D721Med (cell line): ENCODE measurements at places on chromosomes 16 and 17.

DNA sequence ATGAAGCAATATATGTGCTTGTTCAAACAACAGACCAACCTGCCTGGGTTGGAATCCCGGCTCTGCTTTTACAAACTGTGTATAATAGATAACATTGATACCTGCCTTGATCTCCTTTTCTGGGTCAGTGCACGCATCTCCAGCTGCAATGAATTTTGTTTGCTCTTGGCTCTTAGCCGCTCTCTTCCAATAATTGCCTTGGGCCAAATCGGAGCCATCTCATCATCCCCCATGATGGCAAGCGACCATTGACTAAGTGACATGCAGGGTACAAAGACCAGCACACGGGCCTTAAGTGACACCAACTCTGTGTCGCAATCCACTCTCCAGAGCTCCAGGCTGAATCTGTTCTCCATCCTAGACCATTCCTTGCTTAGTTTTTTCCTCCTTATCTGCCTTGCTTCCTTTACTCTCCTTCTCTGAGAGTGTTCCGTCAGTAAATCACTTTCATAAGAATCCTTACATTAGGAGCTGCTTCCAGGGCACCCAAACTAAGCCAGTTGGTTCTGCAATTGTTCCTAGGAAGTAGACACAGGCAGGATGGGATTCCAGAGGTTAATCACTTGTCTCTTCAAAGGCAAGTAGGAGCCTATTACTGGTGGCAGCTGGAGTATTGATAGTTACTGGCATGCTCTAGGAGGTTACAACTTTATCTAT, 134.2 kb downstream of the ABCA8 start:
- no peak for DNase-seq

DNA sequence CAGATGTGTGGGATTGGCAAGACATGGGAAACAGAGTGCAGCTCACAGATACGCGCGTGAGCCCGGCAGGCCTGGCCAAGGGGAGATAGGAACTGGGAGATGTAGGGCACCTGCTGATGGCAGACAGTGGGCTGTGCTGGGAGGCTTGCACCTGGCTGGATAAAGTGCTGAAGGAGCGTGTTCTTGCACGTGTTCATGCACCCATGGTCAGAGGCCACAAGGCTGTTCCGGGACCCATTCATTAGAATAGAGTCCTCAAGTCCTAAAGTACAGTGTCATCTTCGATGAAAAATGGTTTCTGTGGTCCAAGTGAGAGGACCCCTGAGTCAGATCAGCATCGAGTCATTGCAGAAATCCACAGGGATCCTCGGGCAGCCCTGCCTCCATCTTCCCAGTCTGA, 236.4 kb downstream of the CCDC182 start:
- no peak for DNase-seq

DNA sequence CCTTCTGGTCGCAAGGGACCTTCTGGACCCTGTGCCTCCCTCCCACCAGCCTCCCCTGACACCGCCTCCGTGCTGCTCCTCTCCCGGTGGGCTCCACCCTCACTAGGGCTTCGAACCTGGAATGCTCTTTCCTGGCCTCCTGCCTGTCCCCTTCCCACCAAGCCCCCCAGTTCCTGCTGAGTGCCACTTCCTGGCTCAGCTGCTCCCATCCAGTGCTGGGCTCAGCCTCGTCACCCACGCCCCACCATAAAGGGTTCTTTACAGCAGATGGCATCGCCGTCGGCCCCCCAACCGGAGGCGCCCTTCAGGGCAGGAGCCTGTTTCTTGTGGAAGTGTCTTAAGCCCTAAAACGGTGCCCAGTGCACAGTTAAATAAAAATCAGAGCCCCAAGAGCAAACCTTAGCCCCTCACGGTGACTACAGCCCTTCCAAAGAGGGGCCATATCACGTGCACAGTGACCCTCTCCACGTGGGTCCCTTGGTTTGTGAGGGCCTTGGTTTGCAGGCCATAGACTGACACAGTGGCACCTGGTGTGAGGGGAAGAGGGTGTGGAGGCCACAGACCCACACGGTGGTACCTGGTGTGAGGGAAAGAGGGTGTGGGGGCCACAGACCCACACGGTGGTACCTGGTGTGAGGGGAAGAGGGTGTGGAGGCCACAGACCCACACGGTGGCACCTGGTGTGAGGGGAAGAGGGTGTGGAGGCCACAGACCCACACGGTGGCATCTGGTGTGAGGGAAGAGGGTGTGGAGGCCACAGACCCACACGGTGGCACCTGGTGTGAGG, 111.4 kb downstream of the METRNL start:
- no peak for DNase-seq

DNA sequence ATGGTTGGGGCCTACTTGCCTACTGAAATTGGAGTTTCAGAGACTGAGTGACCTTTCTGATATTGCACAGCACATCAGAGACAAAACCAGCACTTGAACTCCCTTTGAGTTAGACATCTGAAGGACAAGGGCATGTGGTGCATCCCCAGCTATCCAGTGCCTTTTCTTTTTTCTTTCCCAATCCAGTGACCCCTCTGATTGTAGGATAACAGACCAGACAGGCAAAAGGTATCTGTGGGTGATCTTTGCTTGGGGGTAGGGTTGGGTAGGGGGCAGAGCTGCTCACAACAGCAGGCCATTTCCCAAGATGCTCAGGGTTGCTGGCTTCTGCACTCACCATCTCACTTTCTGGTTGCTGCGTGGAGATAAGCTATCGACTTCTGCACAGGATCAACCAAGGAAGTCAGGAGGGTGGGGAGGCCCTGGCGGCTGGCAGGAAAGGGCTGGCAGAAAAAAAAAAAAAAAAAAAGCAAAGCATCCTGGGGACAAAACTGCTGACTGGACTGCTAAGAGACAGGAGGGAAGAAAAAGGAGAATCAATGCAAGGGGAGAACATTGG, 42.2 kb downstream of the HOXB1 start:
- DNase-seq, result no peak

DNA sequence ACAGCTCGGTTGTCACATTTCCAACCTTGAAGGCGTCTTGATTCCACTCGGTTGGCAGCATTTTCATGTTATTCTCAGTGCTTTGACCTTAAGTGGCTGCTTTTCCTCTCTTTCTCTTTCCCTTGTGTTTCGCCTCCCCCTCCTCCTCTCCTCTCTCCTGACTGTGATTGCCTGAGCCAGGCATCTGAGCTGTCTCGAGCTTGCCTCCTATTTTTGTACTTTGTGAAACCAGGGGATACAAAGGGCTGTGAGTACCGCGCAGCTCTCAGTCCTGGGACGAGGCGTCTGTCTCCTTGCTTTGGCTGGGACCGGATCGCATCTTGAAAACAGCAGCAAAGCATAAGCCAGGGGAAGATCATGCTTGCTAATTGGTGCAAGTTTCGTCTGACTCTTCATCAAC, 48.8 kb upstream of the SDK2 start:
- DNase-seq, result no peak
